ENCODE measurements at places on chromosomes 3 and 15.

DNA sequence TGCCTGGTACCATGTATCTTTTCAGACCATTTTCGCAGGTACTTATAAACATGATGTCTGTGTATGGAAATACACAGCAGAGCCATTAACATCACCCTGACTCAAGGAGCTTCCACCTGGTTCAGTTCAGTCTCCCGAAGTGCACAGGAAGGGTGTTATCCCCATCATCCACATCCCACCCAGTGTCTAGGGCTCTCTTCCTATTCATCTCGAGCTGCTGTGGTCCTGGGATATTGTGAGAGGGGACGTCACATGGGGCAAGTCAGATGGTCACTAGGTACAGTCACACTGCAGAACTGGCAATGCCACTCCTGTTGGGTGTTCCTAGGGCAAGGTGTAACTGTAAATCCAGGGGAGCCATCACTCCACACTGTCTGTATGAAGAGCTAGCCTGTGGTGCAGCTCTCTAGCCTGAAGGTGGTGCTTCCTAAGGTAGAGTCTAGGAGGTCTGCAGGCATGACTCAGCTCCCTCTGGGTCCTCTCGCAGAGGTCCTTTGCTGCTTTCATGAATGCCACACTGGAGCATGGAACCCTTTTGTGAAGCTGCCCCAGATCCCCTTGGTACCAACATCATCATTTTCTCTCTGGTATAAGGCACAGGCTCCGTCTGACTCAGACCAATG, 13.9 kb downstream of the ISLR2 start:
- DNase-seq: no peak

DNA sequence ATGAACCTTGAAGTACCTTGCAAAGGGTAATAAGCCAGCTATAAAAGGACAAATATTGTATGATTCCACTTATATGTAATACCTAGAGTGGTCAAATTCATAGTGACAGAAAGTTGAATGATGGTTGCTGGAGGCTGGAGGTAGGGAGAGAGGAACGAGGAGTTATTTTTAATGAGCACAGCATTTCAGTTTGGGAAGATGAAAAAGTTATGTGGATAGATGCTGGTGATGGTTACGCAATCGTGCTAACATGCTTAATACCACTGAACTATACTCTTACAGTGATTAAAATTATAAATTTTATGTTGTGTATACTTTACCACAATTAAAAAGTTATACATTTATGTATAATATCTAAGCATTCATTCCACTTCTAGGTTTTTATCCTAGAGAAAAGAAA, 168.6 kb downstream of the GRM7 start:
- DNase-seq: no peak

- DNase-seq: no peak
These were observed 184.9 kb downstream of the FAM43A start for GRCh38 chr3:194870394-194871110.

GRCh38 chr15:100353449-100353848, 11.7 kb upstream of the ADAMTS17 start:
- no peak for DNase-seq

- no peak for DNase-seq
These were observed 58.4 kb downstream of the SLC25A26 start for GRCh38 chr3:66279168-66279567.

DNA sequence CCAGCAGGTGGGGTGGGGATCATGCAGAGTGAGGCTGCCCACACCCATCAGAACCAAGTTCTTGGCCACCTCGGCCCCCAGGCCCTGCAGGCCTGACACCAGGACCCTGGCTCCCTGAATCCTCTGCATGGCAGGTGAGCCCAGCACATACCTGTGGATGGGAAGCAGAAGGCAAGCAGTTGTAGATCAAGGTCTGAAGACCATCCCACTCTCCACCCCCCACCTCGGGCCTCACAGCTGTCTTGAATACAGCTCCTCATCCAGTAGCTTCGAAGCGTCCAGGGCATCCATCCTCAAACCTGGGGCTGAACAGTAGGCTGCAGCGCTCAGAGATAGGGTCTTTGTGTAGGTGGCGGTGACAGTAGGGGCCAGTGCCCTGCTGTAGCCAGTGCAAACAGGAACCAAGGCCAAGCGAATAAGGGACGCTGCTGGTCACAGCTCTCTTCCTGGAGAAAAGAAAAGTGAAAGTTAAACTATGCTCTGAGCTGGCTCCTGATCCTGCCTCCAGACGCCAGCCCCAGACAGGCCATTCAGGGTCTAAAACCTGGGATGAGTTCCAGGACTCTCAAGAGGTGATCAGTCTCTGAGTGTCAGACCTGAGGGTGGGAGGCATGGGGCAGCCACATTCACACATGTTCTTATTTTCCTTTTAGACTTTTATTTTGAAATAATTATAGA, at the start of gene UBA7:
Gene UBA7, minus strand, starts transcription at position 457 of the 678 bp plus-strand sequence. Its CDS starts 166 bp downstream, at position 291.
- peak; percentile 42 for DNase-seq

GRCh38 chr15:66941108-66941711, 124.2 kb upstream of the SMAD3 start:
- no peak for DNase-seq

- DNase-seq: no peak
These were observed 43.2 kb upstream of the POLG start for GRCh38 chr15:89377842-89378295.

DNA sequence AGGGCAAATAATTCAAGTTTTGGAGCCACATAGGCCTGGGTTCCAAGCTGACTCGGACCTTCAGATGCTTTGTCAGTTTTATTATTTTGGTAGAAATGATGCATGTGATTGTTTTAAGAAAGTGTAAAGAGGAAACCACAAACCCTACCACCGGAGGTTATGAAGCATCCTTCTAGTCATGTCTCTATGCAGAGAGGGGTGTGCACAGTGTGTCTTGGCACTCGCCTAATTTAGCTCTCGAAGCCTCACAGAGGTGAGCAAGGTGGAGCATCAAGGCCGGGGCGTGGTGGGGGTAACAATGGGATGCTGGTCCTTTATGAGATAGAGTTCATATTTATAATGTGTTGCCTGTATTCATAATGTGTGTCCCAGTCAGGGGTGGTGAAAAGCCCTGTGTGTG, 63.7 kb upstream of the SMAD6 start:
- DNase-seq: no peak

DNA sequence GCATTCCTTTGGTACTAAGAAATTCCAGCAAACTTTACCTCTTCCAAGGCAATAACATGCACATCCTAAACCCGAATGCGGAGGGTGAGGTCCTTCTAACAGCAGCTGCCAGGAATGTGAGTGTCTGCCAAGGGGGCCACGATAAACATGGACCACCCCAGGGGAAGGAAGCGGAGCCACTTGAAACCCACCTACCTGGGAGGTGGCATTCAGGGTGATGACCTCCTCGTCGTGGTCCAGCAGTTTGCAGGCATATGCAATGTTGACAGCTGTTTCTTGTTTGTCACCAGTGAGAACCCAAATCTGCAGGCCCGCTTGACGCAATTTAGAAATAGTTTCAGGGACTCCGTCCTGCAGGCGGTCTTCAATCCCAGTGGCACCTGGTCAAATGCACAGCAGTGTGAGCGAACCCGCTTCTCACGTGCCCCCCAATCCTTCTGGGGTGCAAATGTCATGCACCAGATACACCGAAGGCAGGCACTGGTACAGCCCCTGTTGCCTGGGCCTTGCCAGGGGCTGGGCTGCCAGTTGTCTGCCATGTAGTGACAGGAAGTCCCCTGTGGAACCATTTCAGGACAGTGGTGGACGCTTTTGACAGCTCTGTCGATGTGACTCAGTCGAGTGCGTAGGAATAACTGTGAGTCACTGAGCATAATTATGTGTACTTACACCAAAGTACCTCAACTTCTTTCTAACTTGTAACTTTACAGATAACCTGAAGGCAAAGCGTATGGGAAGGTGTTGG, 161.2 kb downstream of the ATP10A start:
- no peak for DNase-seq

DNA sequence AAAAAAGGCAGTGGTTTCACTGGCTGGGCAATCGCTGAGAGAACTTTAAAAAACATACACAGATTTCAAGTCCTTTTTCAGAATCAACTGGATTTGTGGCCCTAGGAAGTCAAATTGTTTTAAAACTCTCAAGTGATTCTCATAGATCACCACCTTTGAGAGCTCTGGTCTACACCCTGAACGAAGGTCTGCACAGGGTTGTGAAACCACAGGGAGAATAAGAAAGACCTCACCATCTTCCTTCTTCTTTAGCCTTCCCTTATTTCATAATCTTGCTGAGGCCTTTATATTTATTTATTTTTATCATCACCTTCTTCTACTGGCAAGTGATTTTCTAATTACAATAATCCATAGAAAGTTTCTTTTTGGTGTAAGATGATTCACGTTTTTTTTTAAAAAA, 58.1 kb downstream of the FOXP1 start:
- no peak for DNase-seq

DNA sequence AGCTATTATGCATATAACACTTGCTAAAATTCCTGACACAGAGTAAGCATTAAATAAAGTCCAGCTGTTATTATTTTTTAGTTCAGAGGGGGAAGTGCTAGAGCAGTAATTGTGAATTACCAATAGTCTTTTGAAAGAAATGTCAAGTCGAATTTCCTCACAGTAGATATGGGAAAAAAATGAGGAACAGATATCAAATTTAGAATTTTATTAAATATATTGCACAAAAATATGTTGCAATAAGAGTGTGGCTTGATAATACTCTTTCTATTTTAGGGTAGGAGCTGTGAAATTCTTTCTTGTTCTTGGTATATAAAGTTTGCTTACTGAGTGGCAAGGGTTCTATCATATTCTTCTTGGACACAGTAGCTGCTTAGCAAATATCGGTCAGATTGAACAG, 181.3 kb downstream of the NFKBIZ start:
- no peak for DNase-seq

DNA sequence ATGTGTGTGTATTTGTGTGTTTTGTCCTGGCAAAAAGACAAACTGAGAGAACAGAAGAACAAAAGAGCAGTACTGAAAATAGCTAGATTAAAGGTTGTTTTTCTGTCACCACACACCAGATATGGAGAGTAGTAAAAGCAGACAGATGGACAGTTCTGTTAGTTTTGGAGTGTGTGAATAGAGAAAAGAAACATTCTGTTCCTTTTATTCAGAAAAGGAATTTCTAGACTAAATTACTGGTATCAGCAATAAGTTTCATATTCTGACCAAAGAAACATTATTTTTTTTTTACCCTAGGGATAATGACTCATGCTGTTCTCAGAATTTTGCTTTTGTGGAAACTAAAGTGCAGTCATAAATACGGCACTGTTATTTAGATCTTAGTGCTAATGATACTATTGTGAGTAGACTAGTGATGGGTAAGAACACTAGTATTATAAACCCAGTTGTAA, 32.9 kb downstream of the PIK3CA start:
- DNase-seq: peak; percentile 35

DNA sequence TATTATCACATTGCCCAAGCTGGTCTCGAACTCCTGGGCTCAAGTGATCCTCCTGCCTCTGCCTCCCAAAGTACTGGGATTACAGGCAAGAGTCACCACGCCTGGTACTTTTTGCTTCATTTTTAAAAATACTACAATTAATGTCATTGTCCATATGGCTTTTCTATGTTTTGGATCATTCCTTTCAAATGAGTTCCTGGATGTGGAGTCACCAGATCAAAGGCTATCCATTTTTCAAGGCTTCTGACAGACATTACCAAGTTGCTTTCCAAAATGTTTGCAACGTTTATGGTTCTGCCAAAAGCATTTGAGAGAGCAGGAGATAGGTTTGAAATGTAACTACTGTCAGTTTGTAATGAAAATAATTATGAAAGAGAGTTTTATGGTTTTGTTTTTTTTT, 34.2 kb upstream of the BCL2L10 start:
- no peak for DNase-seq

DNA sequence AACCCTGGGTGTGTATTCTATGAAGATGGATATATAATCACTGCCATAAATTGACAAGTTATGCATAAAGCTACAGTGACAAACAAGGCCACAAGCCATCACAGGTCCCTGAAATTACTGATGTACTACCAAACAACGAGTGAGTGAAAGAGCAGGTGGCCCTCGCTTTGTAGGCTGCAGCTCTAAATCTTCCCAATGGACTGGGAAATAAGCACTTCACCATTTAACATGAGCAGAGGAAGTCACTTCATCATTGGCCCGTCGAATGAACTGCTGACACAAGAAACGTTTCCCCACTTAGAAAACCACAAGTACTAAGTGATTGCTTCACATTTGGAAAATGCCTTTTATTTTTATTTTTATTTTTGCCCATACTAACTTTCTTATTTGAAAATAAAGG, 218.0 kb downstream of the ZNF385D start:
- DNase-seq: no peak

Measured in HS-5 (cell line).